ENCODE measurements at places on chromosomes 2 and 18. TPM values are rescaled to one million over a fixed set of nuclear protein-coding genes. Genes with fewer than 3 reads are reported as not detected.

Gene ALLC
- not detected for total RNA-seq

Gene MAL
- total RNA-seq = 188 TPM

Gene FBXO11
- total RNA-seq = 51.9 TPM

Gene WNT6
- total RNA-seq = not detected

GRCh38 chr2:207772844-207773205 lies 3.1 kb upstream of the FZD5 start:
- no peak overlapping the region for H3K4me3 ChIP-seq
- no peaks in the 10 kb centered on the region for H3K36me3 ChIP-seq
- no peak overlapping the region for H3K27ac ChIP-seq
- H3K4me1 ChIP-seq = peaks cover 20% of the 10 kb centered on the region
- peaks cover 26% of the 10 kb centered on the region for H3K27me3 ChIP-seq

DNA sequence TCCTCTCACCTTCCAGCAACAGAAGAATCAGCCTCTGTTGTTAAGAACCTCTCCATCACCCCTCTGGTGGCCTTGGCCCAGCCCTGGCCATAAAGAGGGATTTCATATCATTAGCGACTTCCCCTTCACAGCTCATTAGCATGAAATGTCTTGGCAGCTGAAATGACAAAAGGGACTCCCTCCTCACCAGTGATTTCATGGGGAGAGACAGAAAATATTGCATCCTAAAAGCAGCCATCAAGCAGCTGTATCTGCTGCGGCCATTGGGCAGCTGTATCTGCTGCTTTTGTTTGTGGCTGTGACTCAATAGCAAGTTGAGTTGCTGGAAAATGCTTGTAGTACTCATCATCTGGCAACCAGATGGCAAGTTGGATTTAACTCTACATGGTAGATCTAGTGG lies 105.9 kb upstream of the RMDN2 start:
- H3K4me1 ChIP-seq = peaks cover 14% of the 10 kb centered on the region
- no peak overlapping the region for H3K27ac ChIP-seq
- no peaks in the 10 kb centered on the region for H3K27me3 ChIP-seq
- DNase-seq = no peak
- H3K36me3 ChIP-seq = peaks cover 4% of the 10 kb centered on the region
- no peak overlapping the region for H3K4me3 ChIP-seq

DNA sequence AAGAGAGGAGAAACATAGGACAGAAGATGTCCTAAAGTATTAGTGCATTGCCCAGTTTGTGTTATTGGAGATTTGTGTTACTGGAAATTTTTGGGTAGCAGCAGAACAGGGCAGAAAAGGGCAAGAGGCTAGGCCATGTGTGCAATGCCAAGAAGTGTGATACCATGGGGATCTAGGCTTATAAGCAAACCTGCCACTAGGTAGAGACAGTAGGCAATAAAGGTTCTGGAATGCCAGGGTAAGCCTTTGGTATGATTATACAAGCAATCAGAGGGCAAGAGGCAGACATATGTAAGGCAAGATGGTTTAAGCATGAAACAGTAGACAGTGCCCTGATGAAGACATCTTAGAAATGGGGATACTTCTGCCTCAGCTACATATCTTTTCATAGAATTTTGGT lies 12.3 kb upstream of the CERS6 start:
- no peaks in the 10 kb centered on the region for H3K27me3 ChIP-seq
- no peak overlapping the region for H3K4me3 ChIP-seq
- no peaks in the 10 kb centered on the region for H3K4me1 ChIP-seq
- DNase-seq = no peak
- peaks cover 9% of the 10 kb centered on the region for H3K36me3 ChIP-seq

GRCh38 chr2:240431271-240431660 lies 4.2 kb upstream of the GPC1 start:
- H3K36me3 ChIP-seq = no peaks in the 10 kb centered on the region
- no peak for DNase-seq
- H3K27me3 ChIP-seq = peaks cover 8% of the 10 kb centered on the region
- H3K27ac ChIP-seq = no peak overlapping the region
- no peak overlapping the region for H3K4me3 ChIP-seq

DNA sequence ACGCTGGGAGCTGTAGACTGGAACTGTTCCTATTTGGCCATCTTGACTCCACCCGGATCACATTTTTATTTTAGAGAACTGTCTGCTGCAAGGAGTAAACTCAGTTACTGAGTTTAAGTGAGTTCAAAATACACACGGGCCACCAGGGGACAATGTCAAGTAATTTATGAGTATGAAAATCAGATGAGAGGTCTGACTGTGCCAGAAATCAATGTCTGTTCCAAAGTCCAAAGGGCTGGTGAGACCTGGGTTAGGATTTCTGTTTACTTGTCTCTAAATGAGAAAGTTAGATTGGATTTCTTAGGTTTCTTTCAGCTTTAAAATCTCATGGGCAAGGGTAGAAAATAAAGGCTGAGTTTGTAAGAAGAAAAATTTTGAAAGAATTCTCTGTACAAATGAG lies 465.8 kb upstream of the MEIS1 start:
- no peak overlapping the region for H3K4me3 ChIP-seq
- H3K4me1 ChIP-seq = no peaks in the 10 kb centered on the region
- DNase-seq = no peak

DNA sequence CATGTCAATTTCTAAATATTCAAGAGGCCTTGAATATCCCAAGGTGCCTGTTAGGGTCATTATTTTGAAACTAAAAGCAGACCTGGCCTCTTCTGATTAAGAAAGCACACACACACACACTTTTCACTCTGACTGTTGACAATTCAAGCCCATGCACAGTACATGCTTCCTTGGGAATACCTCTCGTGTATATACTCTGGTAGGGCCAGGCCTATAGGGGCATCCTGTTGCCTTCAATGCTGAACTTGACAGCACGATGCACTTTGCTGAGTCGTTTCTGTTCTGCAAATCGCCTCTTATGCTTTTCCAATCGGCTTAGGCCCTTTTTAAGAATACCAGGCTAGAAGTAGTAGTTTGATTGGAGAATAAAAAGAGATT lies 40.6 kb downstream of the IWS1 start:
- peak overlapping the region; percentile 71 for H3K27ac ChIP-seq
- no peaks in the 10 kb centered on the region for H3K27me3 ChIP-seq
- no peak for DNase-seq
- peak overlapping the region; percentile 34 for H3K4me3 ChIP-seq
- peaks cover 40% of the 10 kb centered on the region for H3K4me1 ChIP-seq

DNA sequence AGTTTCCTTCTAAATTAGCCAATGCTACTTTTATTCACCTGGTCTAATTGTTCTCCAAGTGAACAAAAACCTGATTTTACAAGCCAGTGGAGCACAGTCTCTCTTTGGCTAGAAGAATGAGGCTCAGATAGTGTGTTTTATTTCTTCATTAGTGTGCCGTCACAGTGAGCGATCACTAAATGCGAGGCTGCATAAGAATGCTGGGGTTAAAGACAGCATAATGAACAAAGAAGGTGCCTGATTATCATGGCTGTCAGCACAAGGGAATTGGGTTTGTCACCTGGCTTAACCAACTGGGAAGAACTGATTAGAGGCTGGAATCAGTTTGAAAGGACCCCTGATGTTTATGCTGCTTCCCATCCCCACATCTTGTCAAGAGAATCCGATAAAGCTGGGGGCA lies 76.4 kb downstream of the EPHA4 start:
- H3K27ac ChIP-seq = no peak overlapping the region
- H3K4me3 ChIP-seq = no peak overlapping the region
- H3K36me3 ChIP-seq = no peaks in the 10 kb centered on the region
- no peaks in the 10 kb centered on the region for H3K4me1 ChIP-seq
- peaks cover 4% of the 10 kb centered on the region for H3K27me3 ChIP-seq
- DNase-seq = no peak

- peaks cover 20% of the 10 kb centered on the region for H3K4me1 ChIP-seq
- no peak overlapping the region for H3K4me3 ChIP-seq
- H3K27me3 ChIP-seq = no peaks in the 10 kb centered on the region
- no peak overlapping the region for H3K27ac ChIP-seq
- DNase-seq = no peak
These were observed 172.5 kb downstream of the NCK2 start for GRCh38 chr2:105917226-105917625.

GRCh38 chr2:119764832-119765231 lies 5.1 kb downstream of the PTPN4 start:
- peaks cover 29% of the 10 kb centered on the region for H3K4me1 ChIP-seq
- H3K4me3 ChIP-seq = no peak overlapping the region
- DNase-seq = no peak
- no peaks in the 10 kb centered on the region for H3K27me3 ChIP-seq
- H3K36me3 ChIP-seq = peaks cover 18% of the 10 kb centered on the region
- no peak overlapping the region for H3K27ac ChIP-seq

GRCh38 chr18:28007841-28008240 lies 169.1 kb downstream of the CDH2 start:
- no peak overlapping the region for H3K4me3 ChIP-seq
- DNase-seq = no peak
- H3K27me3 ChIP-seq = no peaks in the 10 kb centered on the region
- H3K36me3 ChIP-seq = no peaks in the 10 kb centered on the region

DNA sequence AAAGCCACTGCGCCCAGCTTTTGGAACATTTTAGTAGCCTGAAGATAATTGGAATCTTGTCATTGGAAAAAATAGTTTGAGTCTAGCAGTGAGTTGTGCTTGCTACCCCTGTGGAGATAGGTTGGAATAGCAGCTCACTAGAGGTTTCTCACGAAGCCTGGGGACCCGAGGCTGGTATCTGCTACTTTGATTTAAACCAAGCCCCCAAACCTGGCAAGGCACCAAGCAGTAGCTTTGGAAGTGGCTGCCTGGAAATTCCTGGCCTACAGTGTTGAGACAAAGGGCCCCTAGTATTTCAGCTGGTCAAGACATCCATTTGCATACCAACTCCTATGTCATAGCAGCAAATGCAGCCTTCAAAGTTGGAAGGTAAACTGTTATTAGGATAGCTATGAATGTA lies 42.1 kb downstream of the NOP58 start:
- H3K36me3 ChIP-seq = peaks cover 48% of the 10 kb centered on the region
- no peak overlapping the region for H3K4me3 ChIP-seq
- no peaks in the 10 kb centered on the region for H3K27me3 ChIP-seq
- H3K27ac ChIP-seq = no peak overlapping the region
- DNase-seq = no peak

DNA sequence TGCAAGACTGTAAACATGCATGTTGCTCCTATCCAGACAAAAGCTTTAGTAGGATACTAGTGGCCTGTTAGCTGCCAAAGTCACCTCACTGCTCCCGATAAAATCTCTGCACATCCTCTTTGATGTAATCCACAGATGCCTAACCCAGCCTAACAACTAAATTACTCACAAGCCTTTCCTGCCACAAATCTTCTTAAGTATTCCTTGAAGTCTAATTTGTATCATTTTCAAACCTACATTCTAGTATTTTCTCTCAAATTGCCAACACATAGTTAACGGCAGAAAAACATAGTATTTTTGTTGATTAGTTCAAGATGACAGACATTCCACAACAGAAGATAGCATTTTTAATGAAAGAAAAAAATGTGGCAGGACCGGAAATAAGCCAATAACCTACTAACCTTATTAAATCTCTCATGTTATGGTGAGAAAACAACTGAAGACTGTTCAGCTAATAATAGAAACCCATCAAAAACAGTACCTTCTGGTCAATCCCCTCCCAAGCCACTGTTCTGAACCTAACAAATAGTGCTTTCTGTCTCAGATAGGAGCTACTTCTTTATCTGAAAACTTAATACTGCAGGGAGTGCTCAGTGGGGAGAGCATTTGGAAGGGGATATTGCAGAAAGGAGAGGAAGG lies at the start of gene MPP4:
TSS of gene MPP4 (minus strand) at position 57 of the 639 bp plus-strand sequence. CDS start 4,690 bp downstream, outside the sequence.
- no peak within 1 kb of the TSS for H3K4me3 ChIP-seq
- H3K27ac ChIP-seq = no peak within 1 kb of the TSS
- H3K36me3 ChIP-seq = peaks cover 5% of the 10 kb centered on the region
- peaks cover 3% of the 10 kb centered on the region for H3K4me1 ChIP-seq
- DNase-seq = no peak
- H3K27me3 ChIP-seq = peaks cover 5% of the 10 kb centered on the region

DNA sequence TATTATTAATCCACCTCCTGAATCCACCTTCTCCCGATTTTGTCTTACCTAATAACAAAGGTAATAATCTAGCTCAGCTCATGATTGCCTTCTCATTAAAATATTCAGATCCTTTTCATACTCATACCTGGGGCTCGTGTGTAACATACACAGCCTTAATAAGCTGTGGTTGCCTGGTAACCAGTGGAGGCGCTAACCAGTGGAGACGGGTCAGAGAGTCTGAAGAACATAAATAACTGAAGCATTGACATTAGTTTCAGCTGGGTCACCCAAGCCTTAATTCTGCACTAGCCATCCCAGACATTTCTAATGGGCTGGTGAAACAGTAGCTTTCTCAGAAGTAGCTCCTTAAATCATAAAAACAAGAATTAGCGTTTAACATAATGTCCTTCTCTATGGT lies 14.8 kb upstream of the DTNA start:
- H3K4me1 ChIP-seq = no peaks in the 10 kb centered on the region
- H3K27me3 ChIP-seq = peaks cover 5% of the 10 kb centered on the region
- H3K27ac ChIP-seq = no peak overlapping the region
- no peak overlapping the region for H3K4me3 ChIP-seq

- H3K27me3 ChIP-seq = no peaks in the 10 kb centered on the region
- H3K36me3 ChIP-seq = no peaks in the 10 kb centered on the region
- no peak for DNase-seq
- no peak overlapping the region for H3K27ac ChIP-seq
These were observed 534.8 kb upstream of the LRRTM4 start for GRCh38 chr2:78056976-78057375.

- no peaks in the 10 kb centered on the region for H3K27me3 ChIP-seq
- peaks cover 84% of the 10 kb centered on the region for H3K36me3 ChIP-seq
- DNase-seq = no peak
- H3K4me1 ChIP-seq = peaks cover 71% of the 10 kb centered on the region
These were observed 35.0 kb downstream of the STAT4 start for GRCh38 chr2:191115804-191116203.

DNA sequence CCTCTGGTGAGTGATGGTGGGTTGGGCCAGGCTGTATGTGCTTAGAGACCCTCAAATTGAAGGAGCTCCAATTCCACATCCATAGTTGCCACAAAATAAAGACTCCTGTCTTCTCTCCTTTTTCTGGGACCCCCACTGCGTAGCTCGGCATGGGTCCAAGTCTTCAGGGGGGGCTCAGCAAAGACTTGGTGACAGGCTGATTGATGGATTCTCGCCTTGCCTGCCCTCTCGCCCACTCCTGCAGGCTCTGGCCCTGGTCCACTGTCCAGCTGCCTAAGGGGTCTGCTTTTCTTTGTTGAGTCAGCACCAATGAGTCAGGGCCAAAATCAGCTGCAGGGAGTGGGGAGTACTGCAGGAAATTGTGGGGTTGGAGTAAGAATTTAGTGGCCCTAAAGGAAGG lies 21.5 kb downstream of the RPL37A start:
- DNase-seq = no peak
- peaks cover 5% of the 10 kb centered on the region for H3K36me3 ChIP-seq
- no peak overlapping the region for H3K27ac ChIP-seq
- H3K4me1 ChIP-seq = peaks cover 5% of the 10 kb centered on the region
- H3K27me3 ChIP-seq = no peaks in the 10 kb centered on the region

- H3K27me3 ChIP-seq = no peaks in the 10 kb centered on the region
- H3K4me1 ChIP-seq = peaks cover 4% of the 10 kb centered on the region
- H3K36me3 ChIP-seq = no peaks in the 10 kb centered on the region
- H3K27ac ChIP-seq = no peak overlapping the region
- no peak overlapping the region for H3K4me3 ChIP-seq
- DNase-seq = no peak
These were observed 152.9 kb upstream of the DNMT3A start for GRCh38 chr2:25494616-25495015.

All from activated CD8-positive, alpha-beta T cell treated with anti-CD3 and anti-CD28 coated beads, Interleukin-2, amount 10 ng/mL, durations not matched to agents 7 days and 5 days (primary cell).